ENCODE measurements at places on chromosomes 7 and 10. TPM values are rescaled to one million over a fixed set of nuclear protein-coding genes. Genes with fewer than 3 reads are reported as not detected.

DNA sequence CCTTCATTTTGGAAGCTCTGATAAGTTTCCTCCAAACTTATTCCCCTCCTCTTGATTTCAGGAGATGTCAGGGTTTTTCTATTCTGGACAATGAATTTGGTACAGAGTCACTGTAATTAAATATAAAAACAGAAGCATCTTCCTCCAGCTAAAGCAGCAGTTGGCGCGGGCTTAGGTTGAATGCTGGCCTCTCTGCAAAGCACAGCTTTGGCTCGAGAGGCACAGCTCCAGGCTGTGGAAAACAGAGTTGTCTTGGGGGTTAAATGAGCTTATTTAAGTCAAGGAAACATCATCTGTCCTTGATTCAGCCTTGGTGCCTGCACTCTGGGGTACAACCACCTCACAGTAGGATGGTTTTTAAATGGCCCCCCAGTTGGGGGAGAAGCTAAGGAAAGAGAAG lies 35.0 kb upstream of the PDCD4 start:
- no peak for DNase-seq
- H3K36me3 ChIP-seq: no peaks in the 10 kb centered on the region

GRCh38 chr10:59008452-59008851 lies 168.0 kb upstream of the PHYHIPL start:
- H3K4me1 ChIP-seq: no peaks in the 10 kb centered on the region
- no peaks in the 10 kb centered on the region for H3K27me3 ChIP-seq
- H3K4me3 ChIP-seq: no peak overlapping the region
- no peaks in the 10 kb centered on the region for H3K36me3 ChIP-seq
- no peak for DNase-seq

FRMPD2 gene
- not detected for total RNA-seq

DNA sequence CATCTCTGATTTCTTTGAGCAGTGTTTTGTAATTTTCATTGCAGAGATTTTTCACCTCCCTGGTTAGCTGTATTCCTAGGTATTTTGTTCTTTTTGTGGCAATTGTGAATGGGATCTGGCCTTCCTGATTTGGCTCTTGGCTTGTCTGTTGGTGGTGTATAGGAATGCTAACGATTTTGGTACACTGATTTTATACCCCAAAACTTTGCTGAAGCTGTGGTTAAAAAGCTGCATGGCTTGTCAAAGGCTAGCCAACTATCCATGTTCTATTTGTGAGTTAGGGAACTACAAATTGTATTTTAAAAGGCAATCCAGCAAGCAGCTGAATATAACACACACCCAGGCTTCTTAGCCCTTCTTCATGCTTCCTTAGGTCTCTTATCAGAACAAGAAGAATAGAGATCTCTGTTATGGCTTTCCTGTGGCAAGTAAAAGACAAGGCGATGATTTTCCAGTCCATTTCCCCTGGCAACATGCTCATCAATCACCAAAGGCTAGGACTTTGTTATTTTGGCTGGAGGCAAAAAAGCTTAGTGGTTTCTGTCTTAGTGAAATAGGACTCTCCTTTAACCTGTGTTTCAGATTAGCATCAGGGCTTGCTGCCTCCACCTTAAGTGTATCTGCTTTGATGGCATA lies 77.5 kb downstream of the CDK6 start:
- peaks cover 47% of the 10 kb centered on the region for H3K36me3 ChIP-seq
- no peak for DNase-seq
- peaks cover 36% of the 10 kb centered on the region for H3K4me1 ChIP-seq
- no peak overlapping the region for H3K4me3 ChIP-seq
- no peaks in the 10 kb centered on the region for H3K27me3 ChIP-seq

DNA sequence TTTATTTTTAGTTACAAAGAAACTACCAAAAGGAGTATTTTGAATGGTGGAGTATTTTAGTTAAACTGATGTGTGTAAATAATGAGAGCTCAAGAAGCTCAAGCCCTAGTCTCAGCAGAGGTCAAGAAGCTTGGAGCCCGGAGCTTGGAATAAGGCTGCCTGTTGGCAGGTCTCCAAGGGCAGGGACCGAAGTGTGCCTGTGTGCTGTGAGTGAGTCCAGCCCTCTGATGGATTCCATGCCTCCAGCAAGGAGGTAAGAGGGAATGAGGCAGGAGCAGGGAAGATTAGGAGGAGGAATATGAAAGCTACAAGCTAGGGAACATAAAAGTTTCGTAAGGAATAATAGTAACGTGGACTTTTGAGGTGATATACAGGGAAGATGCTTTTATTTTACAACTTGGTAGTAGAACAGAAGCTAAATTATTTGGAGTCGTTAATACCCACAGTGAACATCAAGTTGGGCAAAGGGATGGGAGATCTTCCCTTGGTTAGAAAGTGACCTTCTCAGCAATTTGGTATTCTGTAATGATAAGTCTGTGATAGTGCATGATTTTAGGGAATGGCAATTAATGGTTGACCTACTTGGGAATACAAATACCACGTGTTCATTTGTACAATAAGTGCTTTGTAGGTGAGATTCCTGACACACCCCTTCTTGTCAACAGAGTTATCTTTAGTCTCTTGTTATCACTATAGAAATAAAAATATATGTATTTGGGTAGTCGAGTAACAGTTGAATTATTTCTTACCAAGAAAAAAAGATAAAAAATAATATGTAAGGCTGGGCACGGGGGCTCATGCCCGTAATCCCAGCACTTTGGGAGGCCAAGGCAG lies 4.6 kb downstream of the SEC23IP start:
- H3K4me1 ChIP-seq: peaks cover 55% of the 10 kb centered on the region
- no peaks in the 10 kb centered on the region for H3K27me3 ChIP-seq
- DNase-seq: no peak

GRCh38 chr7:111654343-111654742 lies 92.1 kb upstream of the IMMP2L start:
- H3K27ac ChIP-seq: no peak overlapping the region
- peaks cover 6% of the 10 kb centered on the region for H3K27me3 ChIP-seq
- no peaks in the 10 kb centered on the region for H3K36me3 ChIP-seq

GRCh38 chr7:45902820-45903219 lies 14.5 kb downstream of the IGFBP1 start:
- H3K27me3 ChIP-seq: peaks cover 5% of the 10 kb centered on the region
- H3K27ac ChIP-seq: no peak overlapping the region
- DNase-seq: no peak
- no peaks in the 10 kb centered on the region for H3K4me1 ChIP-seq
- H3K36me3 ChIP-seq: peaks cover 1% of the 10 kb centered on the region
- no peak overlapping the region for H3K4me3 ChIP-seq

FGFR2 gene
- total RNA-seq: 0.05 TPM

DNA sequence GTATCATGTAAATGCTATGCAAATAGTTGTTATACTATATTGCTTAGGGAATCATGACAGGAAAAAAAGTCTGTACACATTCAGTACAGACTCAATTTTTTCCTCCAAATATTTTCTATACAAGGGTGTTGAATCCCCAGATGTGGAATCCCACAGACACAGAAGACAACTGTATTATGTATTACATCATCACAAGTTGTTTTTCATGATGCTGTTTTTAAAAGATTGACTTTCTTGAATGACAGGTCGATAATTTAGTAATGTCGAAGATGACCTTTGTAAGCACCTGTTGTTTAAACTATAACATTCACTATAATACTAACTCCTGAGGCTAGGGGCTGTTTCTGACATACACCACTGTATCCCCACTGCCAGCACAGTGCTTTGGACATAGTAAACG lies 143.5 kb downstream of the MLLT10 start:
- H3K4me3 ChIP-seq: no peak overlapping the region
- H3K36me3 ChIP-seq: peaks cover 13% of the 10 kb centered on the region
- no peaks in the 10 kb centered on the region for H3K27me3 ChIP-seq
- peaks cover 3% of the 10 kb centered on the region for H3K4me1 ChIP-seq

DNA sequence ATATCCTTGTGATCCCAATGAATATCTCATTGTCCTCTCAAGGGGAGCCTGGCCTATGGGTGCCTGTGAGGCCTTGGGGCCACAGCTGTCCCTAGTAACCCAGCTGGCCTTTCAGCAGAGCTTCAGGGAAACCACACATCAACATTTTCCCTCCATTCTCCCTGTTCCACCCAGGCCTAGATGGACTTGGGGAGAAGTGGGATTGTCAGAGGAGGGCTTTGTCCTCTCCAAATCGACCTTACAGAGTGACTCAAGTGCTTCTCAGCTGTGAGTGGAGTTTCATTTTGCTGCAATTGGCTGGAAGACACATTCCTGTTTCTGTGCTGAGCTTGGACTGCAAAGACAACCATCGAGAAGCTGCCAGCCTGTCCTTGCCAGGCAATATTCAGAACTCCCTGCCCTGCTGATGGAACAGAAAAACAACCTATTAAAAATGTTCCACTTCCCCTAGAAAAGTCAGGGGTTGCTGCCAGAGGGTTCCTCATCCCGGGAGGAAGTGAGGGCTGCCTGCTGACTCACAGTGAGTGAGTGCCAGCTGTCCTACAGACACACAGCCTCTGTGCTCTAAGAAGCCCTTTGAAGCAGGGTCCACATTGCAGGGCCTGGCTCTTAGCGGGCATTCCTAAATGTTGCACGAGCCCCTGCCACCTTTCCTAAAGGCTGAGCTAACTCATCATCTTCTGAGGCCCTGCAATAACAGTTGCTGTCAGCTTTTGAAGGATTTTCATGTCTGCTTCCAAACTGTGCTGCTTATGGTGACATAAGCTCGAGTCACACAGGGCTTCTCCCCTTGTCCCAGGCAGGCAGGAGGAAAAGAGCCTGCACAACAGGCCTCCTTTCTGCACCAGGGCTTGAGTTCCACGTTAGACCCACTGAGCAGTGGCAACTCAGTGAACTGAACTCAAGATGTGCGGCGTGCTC lies 20.5 kb downstream of the STRA8 start:
- no peaks in the 10 kb centered on the region for H3K36me3 ChIP-seq
- H3K4me1 ChIP-seq: peaks cover 11% of the 10 kb centered on the region
- H3K27ac ChIP-seq: no peak overlapping the region
- H3K4me3 ChIP-seq: no peak overlapping the region
- no peak for DNase-seq

- no peak overlapping the region for H3K27ac ChIP-seq
- no peaks in the 10 kb centered on the region for H3K4me1 ChIP-seq
- DNase-seq: no peak
- H3K4me3 ChIP-seq: no peak overlapping the region
Measured at GRCh38 chr10:121891103-121891502, 36.7 kb downstream of the ATE1 start.

DNA sequence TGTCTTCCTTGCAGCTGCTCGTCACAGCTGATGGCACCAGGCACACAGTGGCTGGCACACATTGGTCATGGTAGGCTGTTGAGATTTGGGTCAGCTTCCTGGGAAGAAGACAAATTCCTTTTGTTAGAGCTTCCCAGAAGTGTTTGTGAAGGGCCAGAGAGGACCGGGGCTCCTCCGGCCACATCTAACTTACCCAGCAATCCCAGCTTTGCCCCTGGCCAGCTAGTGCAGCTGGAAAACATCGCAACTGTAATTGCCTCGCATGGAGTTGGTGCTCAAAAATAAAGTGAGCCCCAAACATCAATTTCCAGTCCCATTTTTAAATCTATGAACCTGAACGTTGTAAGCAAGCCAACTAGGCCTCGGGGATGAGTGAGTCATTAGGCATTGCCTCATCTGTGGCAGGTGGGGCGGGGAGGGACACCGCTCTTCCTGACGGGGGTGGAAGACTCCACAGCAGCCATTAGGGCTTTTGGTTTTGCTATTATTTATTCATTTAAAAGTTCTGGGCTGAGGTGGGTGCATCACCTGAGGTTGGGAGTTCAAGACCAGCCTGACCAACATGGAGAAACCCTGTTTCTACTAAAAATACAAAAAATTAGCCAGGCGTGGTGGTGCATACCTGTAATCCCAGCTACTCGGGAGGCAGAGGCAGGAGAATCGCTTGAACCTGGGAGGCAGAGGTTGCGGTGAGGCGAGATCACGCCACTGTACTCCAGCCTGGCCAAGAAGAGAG lies 12.4 kb downstream of the CPA5 start:
- DNase-seq: peak; percentile 50
- peaks cover 5% of the 10 kb centered on the region for H3K36me3 ChIP-seq
- peaks cover 3% of the 10 kb centered on the region for H3K4me1 ChIP-seq
- peaks cover 9% of the 10 kb centered on the region for H3K27me3 ChIP-seq
- no peak overlapping the region for H3K27ac ChIP-seq

- no peak for DNase-seq
- no peaks in the 10 kb centered on the region for H3K4me1 ChIP-seq
- H3K4me3 ChIP-seq: no peak overlapping the region
- H3K36me3 ChIP-seq: no peaks in the 10 kb centered on the region
Measured at GRCh38 chr10:89373916-89374711, 3.7 kb upstream of the IFIT1B start.

- DNase-seq: no peak
- no peak overlapping the region for H3K4me3 ChIP-seq
- H3K27ac ChIP-seq: no peak overlapping the region
- no peaks in the 10 kb centered on the region for H3K27me3 ChIP-seq
- no peaks in the 10 kb centered on the region for H3K4me1 ChIP-seq
Measured at GRCh38 chr7:47698386-47698785, 116.5 kb upstream of the TNS3 start.

PIP gene
- not detected for total RNA-seq

DNA sequence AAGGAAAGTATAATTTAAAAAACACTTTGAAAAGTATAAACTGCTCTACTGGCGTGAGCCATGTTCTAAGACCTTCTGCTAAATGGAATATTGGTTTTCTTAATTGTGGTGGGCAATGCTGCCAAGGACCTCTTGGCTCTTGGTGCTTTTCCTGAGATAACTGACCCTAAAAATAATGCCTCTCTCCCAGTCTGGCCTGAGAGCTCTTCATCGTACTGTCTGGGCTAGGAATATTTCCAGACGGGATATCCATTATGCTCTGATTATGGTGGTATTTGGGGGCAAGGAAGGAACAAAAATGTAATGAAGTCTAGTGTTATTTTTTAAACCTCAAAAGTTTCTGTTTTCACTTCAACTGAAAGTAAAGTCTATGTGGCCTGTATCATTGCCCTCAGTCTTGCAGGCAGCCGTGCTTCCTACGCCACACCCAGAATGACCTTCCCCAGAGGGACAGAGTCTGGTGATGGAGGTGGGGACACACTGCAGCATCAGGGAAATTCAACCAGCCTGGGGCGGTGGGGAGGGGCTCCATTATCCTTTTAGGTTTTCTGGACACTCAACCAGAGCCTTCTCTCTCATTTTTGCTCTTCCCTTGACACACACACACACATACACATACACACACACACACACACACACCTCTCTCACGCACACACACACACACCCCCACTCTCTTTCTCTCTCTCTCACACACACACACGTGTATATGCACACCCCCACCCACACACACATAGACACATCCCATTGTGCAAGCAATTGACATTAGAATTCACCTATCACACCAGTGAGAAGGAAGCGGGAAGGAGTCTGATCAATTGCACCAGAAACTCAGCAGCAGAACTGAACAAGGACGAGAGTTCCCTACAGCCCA lies 99.6 kb downstream of the LRRC18 start:
- H3K36me3 ChIP-seq: no peaks in the 10 kb centered on the region
- DNase-seq: no peak
- peaks cover 8% of the 10 kb centered on the region for H3K27me3 ChIP-seq
- no peaks in the 10 kb centered on the region for H3K4me1 ChIP-seq

GRCh38 chr10:111481261-111481826 lies 404.5 kb downstream of the ADRA2A start:
- H3K27me3 ChIP-seq: peaks cover 4% of the 10 kb centered on the region
- no peaks in the 10 kb centered on the region for H3K4me1 ChIP-seq
- no peak for DNase-seq

- H3K4me3 ChIP-seq: no peak overlapping the region
- H3K27ac ChIP-seq: no peak overlapping the region
- H3K27me3 ChIP-seq: peaks cover 11% of the 10 kb centered on the region
- no peaks in the 10 kb centered on the region for H3K4me1 ChIP-seq
- H3K36me3 ChIP-seq: no peaks in the 10 kb centered on the region
Measured at GRCh38 chr7:92987538-92987937, 130.2 kb downstream of the SAMD9 start.

DKK1 gene
- total RNA-seq: not detected

Measured in activated CD4-positive, alpha-beta memory T cell treated with anti-CD3 and anti-CD28 coated beads for 36 hours (primary cell).